Stimulated activated CD4-positive, alpha-beta T cell treated with anti-CD3 and anti-CD28 coated beads, TNF-alpha, amount 100 ng/mL, for 48 hours (primary cell): ENCODE measurements at places on chromosomes 6 and 20.

- no peak for DNase-seq
Measured at GRCh38 chr6:155158030-155158843, 105.6 kb upstream of the CLDN20 start.

- DNase-seq: no peak
Measured at GRCh38 chr6:46407776-46408530, 83.3 kb downstream of the RCAN2 start.

DNA sequence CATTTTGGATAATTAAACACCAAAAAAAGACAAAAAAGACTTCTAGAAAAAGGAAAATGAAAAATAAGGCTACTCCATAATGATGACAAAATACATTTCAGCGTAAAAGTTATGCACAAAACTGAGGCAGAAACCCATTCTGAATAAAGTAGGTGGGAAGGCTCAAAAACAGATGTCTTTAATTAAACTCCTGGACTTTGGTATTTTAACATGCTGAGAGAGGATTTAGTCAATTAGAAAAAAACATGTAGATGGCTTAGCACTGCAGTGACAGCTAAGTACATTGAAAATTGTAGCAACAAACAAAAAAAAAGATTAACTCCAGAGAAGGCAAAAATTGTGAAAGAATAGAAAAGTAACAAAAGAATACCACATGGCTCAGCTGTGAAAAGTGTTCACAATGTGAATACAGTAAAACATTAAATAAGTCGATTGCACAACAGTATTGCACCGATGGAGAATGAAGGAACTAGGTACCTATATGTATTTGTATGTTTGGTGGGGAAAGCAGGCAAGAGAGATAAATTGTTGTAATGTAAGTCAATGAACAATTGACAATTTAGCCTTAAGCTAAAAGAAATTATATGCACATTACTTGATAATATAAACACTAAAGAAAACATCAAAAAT, 59.5 kb downstream of the TBC1D32 start:
- no peak for DNase-seq

- DNase-seq: no peak
Measured at GRCh38 chr6:132919045-132919860, 104.9 kb downstream of the RPS12 start.

GRCh38 chr6:159214281-159214680, 45.1 kb downstream of the FNDC1 start:
- DNase-seq: no peak

- DNase-seq: no peak
Measured at GRCh38 chr6:85002847-85003246, 238.4 kb upstream of the TBX18 start.

GRCh38 chr20:17129089-17129488, 97.8 kb upstream of the PCSK2 start:
- no peak for DNase-seq

DNA sequence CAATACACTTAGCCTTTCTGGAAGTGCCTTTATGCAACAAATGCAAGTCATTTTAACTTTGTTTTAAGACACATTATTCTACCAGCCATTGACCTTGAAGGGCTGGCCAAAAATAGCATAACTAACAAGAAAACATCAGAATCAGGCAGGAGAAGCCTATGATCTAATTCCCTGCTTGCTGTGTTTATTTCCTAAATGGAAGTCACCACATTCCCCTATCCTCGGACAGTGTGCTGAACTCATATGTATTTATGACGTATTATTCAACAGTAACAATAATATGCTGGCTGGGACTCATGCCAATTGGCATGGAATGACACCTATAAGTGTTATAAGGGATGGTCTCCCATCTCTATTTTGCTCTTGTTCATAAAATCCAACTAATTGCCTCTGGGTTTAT, 140.7 kb downstream of the MAP3K7 start:
- DNase-seq: no peak

DNA sequence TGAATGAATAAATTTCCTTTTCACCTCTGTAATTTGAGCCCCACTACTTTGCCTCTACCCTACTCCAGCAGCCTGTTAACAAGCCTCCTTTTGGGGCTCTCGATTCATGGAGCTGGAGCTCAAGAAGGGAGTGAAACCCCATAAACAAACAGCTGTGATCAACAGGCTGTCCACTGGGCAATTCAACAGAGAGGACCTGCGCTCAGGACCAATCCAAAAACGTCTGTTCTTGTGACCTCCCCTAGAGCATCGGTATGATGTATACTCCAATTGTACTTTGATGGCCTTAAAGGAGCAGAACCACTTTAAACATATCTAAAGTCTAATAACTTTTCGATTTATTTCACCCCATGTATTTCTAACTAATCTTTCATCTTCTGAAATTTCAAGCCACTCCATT, 37.4 kb downstream of the HIVEP2 start:
- DNase-seq: no peak

- no peak for DNase-seq
Measured at GRCh38 chr6:169884158-169884557, 132.7 kb downstream of the ERMARD start.

- no peak for DNase-seq
Measured at GRCh38 chr6:4936681-4937041, 67.2 kb downstream of the RPP40 start.
